RKO (cell line): ENCODE measurements at places on chromosomes 5 and 9.

- DNase-seq: no peak
Measured at GRCh38 chr9:108720191-108720642, 135.6 kb downstream of the ACTL7B start.

- DNase-seq: no peak
Measured at GRCh38 chr9:129930743-129931142, 95.5 kb downstream of the USP20 start.

GRCh38 chr9:81737871-81738507, 48.6 kb upstream of the TLE1 start:
- peak; percentile 70 for DNase-seq

DNA sequence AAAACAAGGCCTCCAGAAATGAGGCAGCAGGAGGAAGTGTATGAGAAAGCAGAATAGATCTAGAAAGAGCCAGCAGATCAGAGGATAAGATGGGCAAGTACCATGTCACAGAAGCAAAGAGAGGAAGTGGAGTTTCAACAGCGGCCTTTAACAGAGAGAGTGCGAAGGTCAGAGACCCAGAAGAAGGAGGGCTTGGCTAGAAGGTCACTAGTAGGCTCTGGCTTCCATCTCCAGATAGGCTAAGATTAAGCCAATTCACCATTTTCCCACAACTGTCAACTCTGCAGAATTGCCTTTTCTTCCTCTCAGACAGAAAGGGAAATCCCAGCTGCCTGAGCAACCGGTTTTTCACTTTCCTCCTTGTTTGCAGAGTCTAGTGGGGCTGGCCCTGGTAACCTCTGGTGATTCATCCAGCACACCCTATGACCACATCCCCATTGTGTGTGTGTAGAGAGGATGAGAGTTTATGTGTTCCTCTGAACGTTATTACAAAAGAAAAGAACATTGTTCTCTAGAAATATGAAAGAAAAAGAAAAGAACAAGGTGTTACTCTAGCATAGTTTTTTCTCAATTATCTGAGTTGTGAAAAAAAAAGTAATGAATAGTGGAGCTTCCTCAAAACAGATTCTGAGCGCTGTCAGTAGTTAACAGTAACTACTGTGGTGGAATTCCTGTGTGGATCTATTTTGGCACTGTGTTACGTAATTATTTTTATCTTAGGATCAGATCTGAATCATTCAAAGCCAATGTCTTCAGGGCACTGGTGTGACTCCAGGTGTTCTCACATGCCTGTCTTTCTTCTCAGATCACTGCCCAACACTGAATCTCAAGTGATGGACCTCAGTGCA, 220.4 kb downstream of the ARRDC3 start:
- peak; percentile 25 for DNase-seq

- no peak for DNase-seq
Measured at GRCh38 chr5:110510146-110510545, 216.3 kb downstream of the TMEM232 start.

DNA sequence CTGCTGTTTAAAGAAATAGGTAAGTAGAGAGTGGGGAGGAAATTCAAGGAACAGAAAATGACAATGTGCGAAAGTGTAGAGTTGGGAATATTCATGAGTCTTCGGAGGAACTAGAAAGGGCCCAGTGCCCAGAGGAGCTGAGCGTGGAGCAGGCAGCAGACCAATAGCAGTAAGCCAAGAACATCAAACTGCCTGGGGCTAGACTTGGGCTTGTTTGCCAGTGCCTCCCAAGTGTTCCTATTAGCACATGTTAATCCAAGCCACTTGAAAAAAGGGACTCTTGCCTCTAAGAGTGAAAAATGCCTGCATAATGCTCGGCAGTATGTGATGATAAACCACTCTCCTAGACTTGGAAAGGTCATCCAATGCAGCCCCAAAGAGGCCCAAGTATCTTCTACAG, 1.2 kb upstream of the TAL2 start:
- DNase-seq: no peak

DNA sequence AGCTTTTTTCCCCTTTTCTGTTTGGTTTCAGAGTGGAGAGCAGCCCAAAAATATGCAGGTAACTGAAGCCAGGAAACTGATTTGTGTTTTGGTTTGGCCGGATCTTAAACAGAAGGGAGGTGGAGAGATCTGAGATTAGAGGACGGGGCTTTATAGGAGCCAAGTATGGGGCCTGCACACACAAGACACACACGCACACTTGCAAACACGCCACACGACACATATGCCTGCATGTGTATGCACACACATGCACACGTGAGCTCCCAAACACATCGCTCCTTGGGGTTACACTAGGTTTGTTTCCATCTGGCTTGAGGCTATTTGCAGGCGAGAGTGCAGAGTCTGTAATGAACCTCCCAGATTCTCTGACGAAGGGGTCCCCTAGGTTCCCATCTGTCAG, 18.3 kb downstream of the BTNL9 start:
- no peak for DNase-seq

- DNase-seq: no peak
Measured at GRCh38 chr5:11467588-11467987, 436.7 kb downstream of the CTNND2 start.

- DNase-seq: no peak
Measured at GRCh38 chr9:17204611-17205152, 69.8 kb downstream of the CNTLN start.

DNA sequence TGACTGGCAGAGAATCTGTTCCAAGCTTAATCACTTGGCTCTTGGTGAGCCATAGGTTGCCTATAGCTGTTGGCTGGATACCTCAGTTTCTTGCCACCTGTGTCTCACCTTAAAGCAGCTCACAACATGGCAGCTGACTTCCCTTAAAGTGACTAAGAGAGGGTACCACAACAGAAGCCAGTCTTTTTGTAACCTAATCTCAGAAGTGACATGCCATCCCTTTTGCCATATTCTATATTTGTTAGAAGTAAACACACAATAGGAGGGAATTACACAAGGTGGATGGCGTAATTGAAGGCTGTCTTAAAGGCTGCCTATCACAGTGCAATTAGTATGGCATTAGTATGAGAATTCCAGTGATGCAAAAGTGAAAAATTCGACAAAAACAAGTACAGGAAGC, 28.1 kb downstream of the NIPBL start:
- no peak for DNase-seq

GRCh38 chr5:93452255-93452654, 128.8 kb downstream of the NR2F1-AS1 start:
- no peak for DNase-seq

DNA sequence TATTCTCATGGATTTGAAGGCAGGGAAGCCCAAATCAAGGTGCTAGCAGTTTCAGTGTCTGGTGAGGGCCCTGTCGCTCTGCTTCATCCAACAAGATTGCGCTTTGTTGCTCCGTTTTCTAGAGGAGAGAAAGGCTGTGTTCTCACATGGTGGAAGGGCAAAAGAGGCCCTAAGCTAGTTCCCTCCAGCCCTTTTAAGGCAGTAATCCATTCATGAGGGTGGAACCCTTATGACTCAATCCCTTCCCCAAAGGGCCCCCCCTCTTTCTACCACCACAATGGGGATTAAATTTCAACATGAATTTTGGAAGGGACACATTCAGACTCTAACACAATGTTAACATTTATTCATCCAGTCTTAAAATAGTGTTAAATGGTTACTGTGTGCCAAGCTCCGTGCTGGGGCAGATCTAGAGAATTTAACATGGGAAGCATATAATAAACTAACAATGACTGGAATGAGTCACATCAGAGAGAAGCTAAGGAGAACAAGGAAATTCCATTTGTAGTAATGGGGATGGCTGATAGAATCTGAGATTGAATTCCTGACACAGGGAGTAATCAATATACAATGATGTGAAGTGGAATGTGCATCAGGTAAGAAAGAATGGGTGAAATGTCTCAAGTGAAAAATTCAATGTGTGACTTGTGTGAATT, 382.8 kb upstream of the ZNF608 start:
- DNase-seq: no peak

DNA sequence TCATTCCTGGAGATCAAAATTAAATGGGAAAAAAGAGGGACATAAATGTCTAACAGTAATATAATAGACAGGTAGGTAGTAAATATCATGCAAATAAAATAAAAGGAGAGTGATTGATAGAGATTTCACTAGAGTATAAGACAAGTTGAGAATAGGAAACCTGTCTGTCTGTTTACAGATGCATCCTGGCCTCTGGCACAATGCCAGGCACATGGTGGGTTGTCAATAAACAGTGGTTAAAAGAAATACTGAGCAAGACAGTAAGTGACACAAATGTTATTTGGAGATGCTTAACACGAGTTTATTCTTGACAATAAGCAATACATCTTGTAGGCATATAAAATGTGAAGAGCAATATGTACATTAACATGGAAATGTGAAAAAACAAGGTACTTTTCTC, 33.3 kb downstream of the RICTOR start:
- no peak for DNase-seq

DNA sequence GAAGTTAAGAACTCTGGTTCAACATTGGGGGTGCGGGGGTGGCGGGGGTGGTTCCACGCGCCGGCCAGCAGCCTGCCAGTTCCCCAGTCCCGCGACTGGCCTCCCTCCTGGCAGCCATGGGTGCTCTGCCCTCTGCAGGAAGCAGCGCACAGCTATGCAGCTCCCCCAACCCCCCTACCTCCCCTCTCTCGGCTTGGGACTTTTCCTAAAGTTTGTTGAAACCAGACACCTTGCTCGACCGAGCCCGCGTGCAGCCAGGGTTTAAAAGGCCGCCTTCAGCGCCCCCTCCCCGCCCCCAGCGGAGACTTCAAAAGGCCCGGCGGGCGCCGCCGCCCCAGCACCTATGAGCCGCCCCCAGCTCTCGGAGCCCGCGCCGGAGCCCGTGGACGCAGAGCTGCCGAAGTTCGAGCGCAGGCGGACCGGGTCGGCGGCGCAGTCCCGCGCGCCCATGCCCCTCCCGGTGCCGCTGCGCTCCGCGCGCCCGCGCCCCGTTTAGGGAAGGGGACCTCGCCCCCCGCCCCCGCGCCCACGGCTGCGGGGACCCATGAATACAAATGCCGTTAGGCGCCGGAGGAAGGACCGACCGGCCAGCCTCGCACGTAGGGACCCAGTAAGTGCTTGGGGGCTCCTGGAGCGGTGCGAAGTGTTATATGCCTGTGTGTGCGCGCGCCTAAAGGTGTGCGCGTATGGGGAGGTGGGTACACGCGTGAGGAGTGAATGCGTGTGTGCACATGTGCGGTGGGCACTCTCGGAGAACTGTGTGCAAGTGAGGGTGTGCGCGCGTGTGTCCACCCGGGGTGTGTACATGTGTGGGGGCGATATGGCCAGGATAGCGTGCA, 1.4 kb upstream of the COL27A1 start:
- DNase-seq: peak; percentile 37
